ENCODE measurements at places on chromosomes 13 and 19.

DNA sequence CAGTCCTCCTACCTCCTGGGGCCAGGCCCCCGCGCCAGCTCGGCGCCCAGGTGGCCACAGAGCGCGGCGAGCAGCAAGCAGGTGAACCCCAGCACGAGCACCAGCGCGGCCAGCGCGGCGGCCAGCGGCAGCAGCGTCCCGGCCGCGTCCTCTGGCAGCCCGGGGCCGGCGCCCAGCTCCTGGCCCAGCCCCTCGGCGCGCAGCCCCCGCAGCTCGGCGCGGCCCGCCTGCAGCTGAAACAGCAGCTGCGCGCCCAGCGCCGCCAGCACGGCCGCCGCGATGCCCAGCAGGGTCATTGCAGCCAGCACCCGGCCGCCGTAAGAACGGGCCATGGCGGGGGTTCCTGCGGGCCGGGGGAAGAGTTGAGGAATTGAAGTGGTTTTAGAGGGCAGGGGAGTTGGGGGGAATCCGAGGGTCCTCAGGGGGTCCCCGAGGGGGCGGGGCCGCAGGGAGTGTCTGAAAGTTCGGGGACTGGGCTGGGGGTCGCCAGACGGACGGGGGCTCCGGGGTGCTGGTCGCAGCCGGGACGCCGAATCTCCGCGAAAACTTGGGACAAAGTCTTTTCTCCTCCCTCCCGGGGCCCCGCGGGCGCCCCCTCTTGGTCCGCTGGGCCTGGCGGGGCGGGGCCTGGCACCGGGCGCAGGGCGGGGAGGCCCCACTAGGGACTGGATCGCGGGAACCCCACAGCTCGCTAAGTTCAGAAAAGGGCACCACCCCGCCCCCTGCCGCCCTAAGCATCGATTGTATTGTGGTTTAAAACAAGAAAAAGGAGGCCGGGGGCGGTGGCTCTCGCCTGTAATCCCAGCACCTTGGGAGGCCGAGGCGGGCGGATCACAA is at the start of gene TMEM221:
TSS of gene TMEM221 (minus strand) at position 538 of the 837 bp plus-strand sequence. CDS start at position 332, 206 bp downstream.
- DNase-seq = peak; percentile 71

- DNase-seq = peak; percentile 39
Observed at GRCh38 chr19:12800923-12801465, 606 bp downstream of the PRDX2 start.

GRCh38 chr19:677601-678436 is 1.6 kb downstream of the FSTL3 start:
- no peak for DNase-seq

DNA sequence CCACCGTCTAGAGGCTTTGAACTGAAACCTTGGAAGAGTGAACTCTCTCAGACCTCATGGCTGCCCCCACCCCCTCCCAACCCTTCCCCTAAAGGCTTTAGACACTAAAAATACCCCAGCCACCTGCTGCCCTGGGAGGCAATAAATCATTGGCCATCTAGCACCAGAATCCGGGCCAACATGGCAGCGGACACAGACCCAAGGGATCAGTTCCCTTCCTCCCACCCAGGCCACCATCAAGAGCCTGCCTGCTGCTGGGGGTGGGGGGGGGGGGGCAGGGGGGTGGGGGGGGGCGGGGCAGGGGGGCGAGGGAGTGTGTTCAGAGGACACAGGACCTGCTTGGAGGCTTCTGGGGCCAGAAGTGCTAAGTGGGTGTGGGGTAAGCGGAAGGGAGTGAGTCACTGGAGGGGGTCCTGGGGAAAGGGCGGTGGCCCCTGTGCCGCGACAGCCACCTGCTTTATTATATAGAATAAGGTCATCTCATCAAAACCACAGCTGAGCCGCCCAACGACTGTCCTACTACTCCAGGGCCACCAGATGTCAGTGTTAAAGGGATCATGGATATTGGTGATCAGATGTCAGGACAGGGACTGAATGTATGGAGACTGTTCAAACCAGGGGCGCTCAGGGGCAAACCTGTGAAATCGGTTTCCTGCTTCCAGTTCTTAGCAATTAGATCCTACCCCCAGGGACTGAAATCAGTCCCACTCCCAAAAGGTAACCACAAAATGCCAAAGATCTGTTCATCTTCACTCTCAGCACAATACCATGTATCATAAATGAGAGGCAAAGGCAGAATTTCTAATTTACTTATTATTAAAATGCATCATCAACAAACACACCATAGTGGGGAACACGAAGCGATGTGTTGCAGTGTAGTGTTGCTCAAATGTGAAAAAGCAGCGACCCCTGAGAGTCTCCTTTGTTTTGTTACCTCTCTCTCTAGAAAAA is 24.3 kb downstream of the ARL11 start:
- DNase-seq = no peak

DNA sequence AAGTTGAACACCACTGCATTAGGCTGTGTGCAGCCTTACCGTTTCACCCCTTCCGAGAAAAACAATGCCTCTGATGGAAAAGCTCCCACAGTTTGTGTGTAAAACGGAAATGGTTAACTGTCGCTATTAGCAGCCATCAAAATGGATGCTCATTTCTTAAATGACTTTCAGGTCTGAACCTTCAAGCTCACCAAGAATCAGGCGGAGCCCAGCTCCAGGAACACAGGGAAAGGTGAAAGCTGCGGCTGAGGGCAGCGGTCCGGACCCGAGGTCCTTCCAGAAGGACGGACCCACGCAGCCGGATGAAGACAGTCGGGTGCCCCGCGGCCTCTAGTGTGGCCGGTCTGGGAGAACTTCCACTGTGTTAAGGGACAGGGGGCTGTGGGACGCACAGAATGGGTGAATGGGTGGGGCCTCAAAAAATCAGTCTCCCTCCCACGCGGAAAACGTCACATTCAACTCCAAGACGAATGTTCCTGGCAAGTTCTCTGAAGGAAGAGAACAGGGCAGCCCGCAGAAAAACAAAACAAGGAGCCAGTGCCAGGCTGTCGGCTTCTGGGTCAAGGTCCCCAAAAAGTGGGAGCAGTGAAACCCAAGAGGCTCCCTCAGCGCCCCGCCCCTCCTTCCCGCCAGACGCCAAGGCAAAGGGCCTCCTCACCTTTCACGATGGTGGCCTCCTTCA is 4.9 kb downstream of the IRS2 start:
- DNase-seq = no peak

GRCh38 chr19:3879656-3880055 is 829 bp upstream of the ATCAY start:
- DNase-seq = no peak
